ENCODE measurements at places on chromosomes 4 and X.

DNA sequence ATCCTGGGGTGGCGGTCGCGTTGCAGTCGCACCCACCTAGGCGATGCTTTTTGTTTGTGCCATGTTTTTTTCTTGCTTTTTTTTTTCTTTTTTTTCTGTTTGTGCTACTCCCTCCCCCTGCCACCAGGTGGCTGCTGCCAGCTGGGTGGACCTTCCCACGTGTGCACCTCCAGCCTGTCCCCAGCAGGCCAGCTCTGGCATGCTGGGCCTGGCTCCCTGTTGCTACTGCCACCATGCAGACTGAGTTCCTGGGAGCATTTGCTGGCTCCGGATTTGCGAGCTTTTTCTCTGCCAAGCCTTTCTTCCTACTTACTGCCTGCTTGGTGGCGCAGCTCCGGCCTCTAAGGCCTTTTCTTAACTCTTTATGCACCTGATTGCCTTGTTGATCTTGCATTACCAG, 161.2 kb upstream of the WDFY3 start:
- no peak for DNase-seq

DNA sequence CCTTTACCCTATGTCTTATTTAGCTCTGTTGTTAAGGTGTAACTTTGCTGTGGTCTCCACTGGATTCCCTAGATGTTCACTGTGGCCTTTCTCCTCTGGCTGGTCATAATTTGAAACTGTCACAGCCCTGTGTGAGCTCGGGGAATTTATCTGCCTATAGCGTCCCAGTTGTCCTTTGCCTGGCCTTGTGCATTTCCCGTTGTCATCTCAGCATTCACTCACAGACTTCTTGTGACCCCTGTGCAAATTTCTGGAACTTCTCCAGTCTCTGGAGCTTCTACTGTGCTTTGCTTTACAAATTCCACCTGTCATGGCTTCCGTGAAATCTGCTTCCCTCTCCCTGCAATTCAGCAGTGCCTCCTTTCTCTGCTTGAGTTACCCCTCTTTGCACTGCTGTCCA, 106.7 kb downstream of the WWC2 start:
- no peak for DNase-seq

- no peak for DNase-seq
These were observed 898.3 kb downstream of the CCSER1 start for GRCh38 chr4:91025241-91026148.

- no peak for DNase-seq
These were observed 121.1 kb downstream of the REPS2 start for GRCh38 chrX:17067534-17067933.

GRCh38 chr4:155017426-155017825, 191.0 kb upstream of the NPY2R start:
- DNase-seq: no peak

- peak; percentile 3 for DNase-seq
These were observed 121.9 kb downstream of the RBMX2 start for GRCh38 chrX:130523460-130524394.

- no peak for DNase-seq
These were observed 635.2 kb upstream of the FRG1 start for GRCh38 chr4:189305500-189305899.

DNA sequence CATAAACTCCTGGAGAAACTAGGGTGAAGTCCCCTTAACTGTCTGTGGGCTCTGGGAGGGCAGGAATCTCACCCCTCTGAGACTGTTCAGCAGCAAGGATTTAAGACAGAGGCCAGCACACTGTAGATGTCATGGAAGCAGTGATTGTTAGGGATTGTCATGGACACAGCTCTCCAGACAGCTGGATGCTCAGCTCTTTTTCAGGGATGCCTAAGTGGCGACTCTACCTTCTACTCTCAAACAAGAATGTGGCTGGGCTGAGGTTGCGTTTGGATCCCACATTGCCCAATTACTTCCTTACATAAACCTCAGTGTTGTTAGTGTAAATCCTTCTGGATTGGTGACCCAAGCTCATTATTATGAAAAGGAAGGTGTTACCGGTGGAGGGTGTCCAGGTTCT, 291.9 kb upstream of the VCX3A start:
- no peak for DNase-seq

DNA sequence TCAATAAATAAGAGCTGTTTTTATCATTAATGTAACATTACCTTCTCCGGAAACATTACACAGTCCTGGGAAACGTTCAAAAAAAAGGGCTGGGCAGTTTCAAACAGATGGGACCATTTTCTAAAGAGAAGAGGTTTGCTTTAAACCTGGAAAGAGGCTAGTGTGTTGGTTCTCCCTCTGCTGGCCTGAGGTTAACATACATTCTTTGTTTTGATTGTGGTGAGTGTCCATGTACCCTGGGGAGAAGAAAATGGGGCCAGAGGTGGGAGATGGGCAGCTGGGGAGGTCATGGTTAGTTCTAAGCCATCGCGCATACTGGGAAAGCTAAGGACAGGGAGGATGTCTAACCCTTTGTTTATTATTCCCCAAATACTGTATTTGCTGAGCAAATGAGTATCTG, 194.7 kb downstream of the CPEB2 start:
- no peak for DNase-seq

DNA sequence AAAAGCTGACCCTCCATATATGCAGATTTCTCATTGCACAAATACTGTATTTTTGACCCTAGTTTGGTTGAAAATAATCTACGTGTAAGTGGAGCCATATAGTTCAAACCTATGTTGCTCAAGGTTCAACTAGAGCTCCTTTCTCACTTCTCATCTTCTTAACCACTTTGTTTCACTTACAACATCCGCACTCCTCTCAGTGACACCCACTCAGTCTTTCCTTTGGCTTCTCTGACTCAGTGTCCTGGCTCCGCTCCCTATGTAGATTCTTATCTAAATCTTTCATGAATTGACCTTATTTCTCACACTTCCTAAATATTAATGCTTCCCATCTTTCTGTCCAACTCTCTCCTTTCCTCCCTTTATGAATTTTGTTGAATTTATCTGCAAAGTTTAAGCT, 32.9 kb upstream of the DKK2 start:
- DNase-seq: no peak

DNA sequence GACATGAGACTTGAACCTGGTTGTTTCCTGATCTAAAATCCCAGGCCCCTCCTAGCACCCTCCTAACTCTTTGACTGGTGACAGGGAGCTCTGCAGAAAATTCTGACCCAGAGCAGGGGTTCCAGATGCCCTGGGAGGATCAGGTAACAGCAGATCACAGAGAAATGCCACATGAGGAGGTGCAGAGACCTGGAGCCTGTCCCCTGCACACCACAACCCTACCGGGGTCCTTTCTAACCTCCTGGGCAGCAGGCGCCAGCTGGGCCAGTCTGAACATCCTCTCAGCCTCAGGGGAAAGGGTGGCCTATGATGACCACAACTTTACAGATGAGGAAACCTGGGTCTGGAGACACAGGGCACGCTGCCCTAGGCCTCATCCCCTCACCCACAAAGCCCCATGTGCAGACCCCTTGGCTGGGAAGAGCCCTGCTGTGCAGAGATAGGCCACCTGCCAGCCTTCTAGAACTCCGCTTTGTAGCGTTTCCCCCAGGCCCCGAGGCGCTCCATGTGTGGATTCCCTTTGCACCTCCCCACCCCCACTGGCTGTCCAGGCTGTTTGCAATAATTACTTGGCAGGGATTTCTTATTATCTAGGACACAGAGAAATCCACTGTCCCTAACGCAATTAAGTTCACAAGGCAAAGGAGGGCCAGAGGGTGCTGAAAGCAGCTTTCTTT, 36.5 kb downstream of the WDR1 start:
- DNase-seq: no peak

DNA sequence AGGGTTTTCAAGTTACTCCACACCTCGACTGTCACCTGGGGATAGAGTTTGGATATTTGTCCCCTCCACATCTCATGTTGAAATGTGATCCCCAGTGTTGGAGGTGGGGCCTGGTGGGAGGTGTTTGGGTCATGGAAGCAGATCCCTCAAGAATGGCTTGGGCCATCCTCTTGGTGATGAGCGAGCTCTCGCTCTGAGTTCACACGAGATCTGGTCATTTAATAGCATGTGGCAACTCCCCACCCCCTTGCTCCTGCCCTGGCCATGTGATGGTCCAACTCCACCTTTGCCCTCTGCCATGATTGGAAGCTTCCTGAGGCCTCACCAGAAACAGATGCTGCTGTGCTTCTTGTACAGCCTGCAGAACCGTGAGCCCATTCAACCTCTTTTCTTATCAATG, 8.3 kb downstream of the CTAG1A start:
- DNase-seq: no peak

DNA sequence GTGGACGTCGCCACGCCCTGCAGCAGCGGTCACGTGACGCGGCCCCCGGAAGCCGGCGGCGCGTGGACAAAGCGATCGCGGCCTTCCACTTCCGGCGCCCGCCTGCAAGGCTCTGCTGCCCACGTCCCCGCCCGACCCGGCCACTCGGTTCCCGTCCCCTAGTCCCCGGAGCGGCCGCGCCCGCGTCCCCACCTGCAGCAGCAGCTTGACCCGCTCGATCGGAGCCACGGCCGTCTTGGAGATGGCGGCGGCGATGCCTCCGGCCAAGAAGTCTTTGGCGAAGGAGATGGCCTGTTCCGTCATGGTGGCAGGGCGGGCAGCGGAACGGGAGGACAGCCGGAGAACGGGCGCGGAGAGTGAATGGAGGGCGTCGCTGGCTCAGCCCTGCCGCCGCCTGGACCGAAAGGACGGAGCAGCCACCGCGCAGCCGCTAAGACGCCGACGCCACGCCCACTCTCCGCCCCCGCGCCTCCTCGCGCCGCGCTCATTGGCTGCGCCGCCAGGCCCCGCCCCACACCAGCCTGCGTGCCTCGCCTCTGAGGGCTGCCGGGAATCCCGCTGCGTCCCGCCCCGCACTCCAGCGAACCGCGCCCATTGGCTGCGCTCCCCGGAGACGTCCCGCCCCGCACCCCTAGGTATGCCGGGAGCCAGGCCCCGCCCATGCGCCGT, at the start of gene SLC25A6:
Gene SLC25A6, minus strand, starts transcription at position 407 of the 669 bp plus-strand sequence. Its CDS starts 104 bp downstream, at position 303.
- DNase-seq: peak; percentile 89

- no peak for DNase-seq
These were observed 253.2 kb upstream of the RASGEF1B start for GRCh38 chr4:81724925-81725329.

DNA sequence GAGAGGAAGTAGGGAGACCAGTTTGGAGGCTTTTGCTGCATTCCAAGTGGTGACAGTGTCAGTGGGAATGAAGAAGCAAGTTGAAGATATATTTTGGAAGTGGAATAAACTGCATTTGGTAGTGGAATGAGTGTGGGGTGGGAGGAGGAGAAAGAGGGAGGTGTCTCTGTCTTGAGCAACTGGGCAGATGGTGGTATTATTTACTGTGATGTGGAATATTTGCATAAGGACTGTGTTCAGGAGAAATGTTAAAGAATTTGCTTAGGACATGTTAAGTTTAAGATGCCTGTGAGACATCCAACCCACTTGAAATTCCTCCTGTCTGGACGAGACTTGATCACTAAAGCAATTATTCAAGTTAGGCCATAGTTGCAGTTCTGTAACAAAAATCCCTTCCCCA, 448.9 kb upstream of the AMOT start:
- no peak for DNase-seq

GRCh38 chr4:26311633-26312032, 9.2 kb upstream of the RBPJ start:
- no peak for DNase-seq

GRCh38 chr4:35912174-35912573, 332.1 kb downstream of the ARAP2 start:
- no peak for DNase-seq

DNA sequence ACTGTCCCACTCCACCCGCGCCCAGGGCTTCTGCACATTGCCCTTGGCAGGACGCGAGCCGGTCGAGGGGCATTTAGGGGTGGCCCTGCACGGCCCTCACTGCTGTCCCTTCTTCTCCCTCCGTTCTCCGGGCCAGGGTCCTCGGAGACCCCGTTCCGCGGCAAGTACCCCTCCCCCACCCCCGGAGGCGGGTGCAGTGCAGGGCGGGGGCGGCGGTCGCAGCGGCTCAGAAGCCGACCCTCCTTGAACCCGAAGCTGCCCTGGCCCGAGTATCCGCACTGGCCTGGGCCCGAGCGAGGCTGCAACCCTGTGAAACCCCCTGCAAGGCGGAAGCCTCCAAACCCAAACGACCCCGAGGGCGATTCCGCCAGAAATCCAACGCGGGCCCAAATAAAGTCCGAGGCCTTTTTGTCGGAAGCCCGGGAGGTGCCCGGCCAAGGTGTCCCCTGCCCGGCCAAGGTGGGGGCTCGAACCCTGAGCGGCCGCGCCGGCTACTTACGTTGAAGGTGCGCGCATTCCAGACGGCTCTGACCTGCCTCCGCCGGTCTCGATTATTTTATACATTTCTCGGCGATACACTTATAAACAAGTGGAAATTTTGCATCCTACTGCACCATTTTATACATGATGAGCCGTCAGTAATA, 53.1 kb upstream of the TMEM33 start:
- DNase-seq: no peak

DNA sequence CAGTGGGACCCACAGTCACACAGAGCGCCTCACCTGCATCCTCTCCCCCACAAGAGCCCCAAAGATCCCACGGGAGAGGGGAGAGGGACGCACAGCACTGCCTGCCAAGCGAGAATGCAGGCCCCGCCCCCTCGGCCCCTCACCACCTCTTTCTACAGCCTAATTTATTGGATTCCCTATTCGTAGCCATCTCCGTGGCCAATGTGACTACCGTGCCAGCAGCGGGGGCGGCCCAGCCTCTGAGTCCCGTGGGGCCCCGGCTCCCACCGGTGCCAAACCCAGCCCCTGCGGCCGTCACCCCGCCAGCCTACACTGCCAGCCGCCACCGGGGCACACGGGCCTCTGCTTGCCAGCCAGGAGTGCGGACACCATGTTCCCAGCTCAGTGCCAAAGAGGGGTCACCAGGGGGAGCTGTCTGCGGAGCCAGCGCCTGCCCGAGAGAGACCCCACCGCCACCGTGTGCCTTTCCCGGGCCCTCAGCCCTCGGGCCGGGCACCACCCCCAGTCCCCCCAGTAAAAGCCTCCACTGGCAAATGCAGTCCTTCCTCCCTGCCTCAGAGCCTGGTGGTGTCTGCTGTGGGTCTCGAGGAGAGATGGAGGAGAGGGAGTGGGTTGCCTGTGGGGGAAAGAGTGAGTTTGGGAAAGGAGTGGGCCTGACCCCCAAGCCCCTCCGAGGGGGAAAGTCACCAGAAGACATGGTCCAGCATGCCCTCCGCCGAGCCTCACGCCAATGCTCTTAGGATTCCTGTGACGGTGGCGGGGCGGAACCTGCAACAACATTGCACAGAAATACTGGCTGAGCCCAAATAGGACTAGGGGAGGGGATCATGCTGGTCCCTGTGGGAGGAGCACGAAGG, 19.6 kb upstream of the PLXNB3 start:
- DNase-seq: no peak
